Stimulated activated CD8-positive, alpha-beta memory T cell treated with anti-CD3 and anti-CD28 coated beads, Interleukin-15, amount 100 ng/mL, for 4 hours (primary cell): ENCODE measurements at places on chromosomes 5 and 9.
A peak's percentile ranks its signal among the peaks of the same experiment; 100 is the strongest.

- no peak for DNase-seq
These were observed 24.0 kb downstream of the ADAMTS16 start for GRCh38 chr5:5164163-5164562.

- DNase-seq = no peak
These were observed at the start of gene OR1L1 for GRCh38 chr9:122661416-122661815. OR1L1 (plus strand) TSS chr9:122661716; CDS start chr9:122661716, 0 bp downstream.

GRCh38 chr5:122311961-122312590 lies at the start of gene SNCAIP:
SNCAIP (plus strand) TSS chr5:122312237; CDS start chr5:122391135, 78,898 bp downstream.
- no peak for DNase-seq

DNA sequence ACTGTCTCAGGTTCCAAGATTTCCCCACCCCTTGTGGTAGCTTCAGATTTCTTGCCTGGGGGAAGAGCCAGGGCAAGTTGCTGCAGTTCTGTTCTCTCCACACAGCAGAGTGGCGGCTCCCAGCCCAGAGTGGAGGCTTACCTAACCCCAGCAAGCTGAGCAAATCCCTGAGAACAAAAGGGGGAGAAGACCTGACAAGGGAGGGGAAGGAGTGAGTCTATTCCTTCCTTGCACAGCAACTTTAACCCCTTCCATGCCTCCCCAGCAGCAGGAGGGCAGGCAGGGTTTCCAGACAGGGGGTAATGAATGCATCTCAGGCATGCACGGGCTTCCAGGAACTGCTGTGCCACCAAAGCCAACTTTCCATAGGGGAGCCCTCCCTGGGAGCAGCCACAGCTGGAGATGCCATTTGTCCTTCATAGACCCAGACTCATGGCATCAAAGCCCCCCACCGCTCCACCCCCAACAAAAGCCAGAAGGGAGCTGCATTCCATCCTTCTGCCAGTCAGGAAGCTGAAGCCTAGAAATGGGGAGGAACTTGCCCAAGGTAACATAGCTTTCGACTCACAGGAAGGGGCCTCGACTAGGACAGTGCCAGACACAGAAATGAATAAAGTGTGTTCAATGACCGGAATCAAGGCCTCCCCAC lies 28.8 kb upstream of the FAT2 start:
- no peak for DNase-seq

DNA sequence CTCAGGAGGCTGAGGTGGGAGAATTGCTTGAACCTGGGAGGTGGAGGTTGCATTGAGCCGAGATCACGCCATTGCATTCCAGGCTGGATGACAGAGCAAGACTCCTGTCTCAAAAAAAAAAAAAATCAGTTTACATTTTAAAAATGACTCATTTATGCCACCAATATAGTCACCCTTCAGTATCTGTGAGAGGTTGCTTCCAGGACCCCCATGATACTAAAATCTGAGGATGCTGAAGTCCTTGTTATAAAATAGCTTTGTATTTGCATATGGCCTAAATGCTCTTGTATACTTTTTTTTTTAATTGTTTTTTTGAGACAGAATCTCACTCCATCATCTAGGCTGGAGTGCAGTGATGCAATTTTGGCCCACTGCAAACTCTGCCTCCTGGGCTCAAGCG lies 5.8 kb downstream of the OCLN start:
- no peak for DNase-seq

DNA sequence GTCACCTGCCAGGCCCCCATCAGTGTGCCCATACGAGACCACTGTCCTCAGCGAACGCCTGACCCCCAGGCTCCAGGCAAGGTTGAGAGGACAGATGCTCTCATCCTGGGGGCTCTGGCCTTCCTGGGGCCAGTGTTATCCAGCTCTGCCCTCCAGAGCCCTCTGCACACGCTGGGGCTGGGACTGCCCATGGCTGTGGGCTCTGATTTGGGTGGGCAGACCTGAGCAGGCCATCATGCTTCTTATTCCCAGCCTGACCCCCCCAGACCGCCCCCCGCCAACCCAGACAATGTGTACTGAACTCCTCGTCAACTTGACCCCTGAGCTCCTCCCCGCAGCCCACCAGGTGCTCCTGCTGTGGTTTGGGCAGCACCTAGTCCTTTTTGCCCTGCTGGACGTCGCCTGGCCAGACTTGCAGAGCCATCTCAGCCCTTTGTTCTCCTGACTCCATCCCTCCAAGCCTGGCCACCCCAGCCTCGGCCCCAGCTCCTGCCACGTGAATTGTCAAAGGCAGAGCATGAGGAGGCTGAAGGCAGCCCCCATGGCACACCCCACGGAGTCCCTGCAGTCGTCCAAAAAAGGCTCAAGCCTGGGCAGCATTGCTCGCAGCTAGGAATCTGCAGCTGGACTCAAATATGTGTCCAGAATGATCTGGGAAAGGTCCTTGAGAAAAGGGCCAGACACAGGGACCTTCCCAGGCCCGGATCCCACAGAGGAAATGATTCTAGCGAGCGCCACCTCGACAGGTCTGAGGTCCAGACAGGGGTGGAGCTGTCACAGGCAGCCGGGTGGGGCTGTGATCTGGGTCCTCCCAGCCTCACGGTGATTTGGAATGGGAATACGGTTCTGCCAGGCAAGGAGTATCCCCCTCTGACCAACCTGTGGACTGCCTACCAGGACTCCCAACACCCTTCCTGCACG lies 87.0 kb downstream of the ADAMTS2 start:
- DNase-seq = no peak

DNA sequence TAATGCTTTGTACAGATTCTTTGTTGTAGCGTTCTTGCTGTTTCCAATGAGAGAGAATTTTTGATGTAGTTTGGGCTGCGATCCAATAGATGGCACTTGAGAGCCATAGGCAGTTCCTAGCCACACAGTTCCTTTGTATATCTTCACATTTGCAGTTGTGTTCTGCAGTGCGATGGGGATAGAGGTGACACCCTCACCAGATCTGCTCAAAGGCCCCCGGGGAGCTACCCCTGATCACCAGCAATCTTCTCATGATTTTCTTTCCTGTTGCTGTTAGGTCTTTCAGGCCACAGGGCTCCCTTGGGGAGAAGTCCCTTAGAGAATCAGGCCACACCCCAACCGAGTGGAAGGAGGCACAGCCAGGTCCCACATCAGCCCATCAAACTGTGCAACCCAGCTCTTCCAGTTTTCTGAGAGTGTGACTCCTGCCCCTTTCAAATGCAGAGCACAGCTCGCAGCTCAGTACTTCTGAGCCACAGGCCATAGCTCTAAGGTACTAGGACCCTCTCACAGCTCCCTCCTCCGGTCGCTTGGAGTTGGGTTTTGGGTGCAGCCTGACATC lies 353.7 kb downstream of the SLCO4C1 start:
- no peak for DNase-seq

DNA sequence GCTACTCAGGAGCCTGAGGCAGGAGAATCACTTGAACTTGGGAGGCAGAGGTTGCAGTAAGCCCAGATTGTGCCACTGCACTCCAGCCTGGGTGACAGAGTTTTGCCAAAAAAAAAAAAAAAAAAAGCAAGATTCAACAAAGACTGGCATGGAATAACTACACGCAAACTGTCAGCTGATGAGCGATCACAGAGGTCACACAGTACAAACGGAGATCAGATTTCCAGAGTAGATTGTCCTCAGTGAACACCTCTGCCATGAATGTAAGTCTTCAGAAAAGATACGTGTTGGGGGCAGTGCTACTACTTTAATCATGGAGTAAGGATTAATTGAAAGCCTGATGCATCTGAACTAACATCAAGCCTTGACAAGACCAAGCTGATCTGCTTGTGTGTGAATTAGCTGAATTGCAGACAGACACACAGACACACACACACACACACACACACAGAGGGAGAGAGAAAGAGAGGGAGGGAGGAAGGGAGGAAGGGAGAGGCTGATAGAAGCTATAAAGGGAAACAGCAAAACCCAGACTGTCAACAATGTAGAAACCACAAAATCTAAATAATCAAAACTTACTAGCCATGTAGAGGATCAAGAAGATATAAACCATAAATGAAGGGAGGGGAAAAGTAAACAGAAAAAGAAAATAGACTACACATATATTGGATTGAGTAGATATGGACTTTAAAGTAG lies 222.9 kb upstream of the ZNF462 start:
- no peak for DNase-seq

GRCh38 chr5:151021746-151022145 lies 1.4 kb downstream of the GPX3 start:
- no peak for DNase-seq

- no peak for DNase-seq
These were observed 7.0 kb downstream of the MAMDC4 start for GRCh38 chr9:136858844-136859757.

- DNase-seq = peak; percentile 61
These were observed 773 bp downstream of the SQSTM1 start for GRCh38 chr5:179821298-179822058.

- DNase-seq = no peak
These were observed 20.3 kb upstream of the GFPT2 start for GRCh38 chr5:180373454-180373853.

DNA sequence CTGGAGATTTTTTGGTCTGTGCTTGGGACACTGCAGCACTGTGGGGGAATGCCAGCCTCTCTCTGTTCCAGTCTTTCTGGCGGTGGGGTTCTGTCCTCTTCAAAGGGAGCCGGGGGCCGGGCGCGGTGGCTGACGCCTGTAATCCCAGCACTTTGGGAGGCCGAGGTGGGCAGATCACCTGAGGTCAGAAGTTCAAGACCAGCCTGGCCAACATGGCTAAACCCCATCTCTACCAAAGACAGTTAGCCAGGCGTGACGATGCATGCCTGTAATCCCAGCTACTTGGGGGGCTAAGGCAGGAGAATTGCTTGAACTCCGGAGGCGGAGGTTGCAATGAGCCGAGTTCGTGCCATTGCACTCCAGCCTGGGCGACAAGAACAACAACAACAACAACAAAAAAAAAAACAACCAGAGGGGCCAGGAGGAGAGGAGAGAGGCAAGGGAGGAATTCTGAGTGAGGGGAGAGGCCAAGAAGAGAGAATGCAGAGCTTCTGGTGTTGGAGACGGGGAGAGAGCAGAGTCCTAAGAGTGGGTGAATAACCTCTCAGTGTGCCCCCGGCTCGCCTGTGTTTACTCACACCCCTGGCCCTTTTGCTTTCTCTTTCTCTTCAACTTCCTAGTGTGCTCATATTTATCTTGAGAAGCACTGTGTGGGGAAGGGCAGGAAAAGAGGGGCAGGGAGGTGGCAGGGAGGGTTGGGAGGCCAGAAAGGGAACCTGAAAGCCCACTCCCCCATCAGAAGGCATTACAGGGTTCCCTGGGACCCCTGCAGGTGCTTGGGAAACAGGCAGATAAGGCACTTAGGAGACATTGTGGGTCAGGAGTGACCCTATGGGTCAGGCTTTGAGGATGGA lies 3.2 kb upstream of the SET start:
- no peak for DNase-seq

DNA sequence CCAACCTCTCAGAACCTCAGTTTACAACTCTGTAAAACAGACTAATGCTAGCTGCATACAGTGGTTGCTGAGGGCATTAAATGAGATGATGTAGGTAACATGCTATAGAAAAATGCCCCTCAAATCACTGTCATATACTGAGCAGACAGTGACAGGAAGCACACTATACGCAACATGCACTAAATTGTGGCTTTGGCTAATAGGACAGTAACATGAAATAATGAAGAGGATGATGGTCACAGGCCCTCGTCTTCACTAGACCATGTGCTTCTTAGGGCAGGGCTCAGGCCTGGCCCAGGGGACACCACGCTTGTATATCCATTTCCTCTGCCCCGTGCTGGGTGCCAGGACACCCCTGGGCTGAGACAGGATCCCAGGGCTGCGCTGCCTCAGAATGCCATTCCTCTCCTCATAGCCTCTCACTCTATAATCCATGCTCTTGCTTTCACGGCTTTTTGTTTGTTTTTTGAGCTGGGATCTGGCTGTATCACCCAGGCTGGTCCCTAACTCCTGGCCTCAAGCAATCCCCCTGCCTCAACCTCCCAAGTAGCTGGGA lies 18.9 kb downstream of the CSF1R start:
- DNase-seq = no peak

DNA sequence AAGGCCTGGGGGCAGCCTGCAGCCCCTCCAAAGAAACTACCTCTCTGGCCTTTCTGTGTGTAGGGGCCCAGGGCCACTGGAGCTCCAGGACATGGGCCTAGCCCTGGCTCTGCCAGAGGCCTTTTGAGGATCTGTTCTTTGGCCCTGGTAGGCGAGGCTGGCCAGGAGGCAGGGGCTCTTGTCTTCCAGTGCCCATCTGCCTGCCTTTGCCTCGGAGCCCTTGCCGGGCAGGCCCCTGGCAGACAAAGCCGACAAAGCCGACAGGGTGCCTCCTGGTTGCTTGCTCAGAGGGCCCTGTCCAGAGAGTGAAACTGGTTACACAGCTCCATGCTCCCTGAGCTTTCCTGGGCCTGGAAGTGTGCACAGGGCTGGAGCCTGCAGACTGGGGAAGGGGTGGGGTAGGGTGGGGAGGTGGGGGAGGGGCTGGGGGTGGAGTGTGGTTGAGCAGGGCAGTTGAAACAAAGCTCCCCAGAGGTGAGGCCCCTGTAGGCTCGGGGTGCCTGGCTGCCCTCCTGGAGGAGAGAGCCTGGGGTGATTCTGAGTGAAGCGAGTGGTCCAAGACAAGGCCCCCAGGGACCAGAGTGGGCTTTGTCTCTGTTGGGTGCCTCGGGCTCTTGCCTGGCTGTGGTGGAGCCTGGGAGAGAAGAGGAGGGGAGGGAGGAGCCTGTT lies 29.3 kb downstream of the PTPA start:
- no peak for DNase-seq

- DNase-seq = no peak
These were observed 117.8 kb downstream of the ERCC6L2 start for GRCh38 chr9:95993337-95993736.

- DNase-seq = no peak
These were observed 276.8 kb downstream of the MEF2C start for GRCh38 chr5:88606173-88606572.

GRCh38 chr5:154112255-154112654 lies 73.5 kb downstream of the MFAP3 start:
- no peak for DNase-seq

- no peak for DNase-seq
These were observed 18.0 kb upstream of the CTSL start for GRCh38 chr9:87707805-87708506.

GRCh38 chr5:170342153-170342725 lies 44.7 kb upstream of the LCP2 start:
- DNase-seq = no peak

- DNase-seq = no peak
These were observed 151.0 kb downstream of the FER start for GRCh38 chr5:108898707-108899106.

- DNase-seq = no peak
These were observed 517.0 kb upstream of the PAPPA start for GRCh38 chr9:115636596-115636995.

DNA sequence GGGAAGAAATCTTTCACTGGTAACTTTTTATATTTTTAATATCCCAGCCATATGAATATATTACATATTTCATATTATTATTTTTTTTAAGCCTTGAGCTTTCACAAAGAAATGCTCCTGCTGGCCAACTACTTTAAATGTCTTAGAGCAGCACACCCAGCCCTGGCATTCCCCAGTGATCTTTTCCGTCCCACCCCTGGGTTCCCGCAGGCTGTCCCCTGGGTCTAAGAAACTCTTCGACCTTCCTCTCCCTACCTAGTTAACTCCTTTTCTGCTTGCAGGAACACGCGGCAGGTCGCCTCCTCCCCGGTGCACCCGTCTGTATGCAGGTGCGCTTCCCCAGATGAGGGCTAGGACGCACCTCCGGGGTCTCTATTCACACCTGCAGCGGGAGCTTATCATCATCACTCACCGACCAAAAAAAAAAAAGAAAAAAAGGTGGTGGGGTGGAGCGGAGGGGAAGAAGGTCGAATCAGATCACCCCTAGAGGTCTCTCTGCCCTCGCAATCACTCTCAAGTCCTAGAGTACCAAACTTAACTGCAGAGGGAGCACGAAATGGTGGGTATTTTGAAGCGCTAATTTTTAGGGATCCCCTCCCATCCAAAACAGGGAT lies 696 bp downstream of the ZFP62 start:
- no peak for DNase-seq

- DNase-seq = no peak
These were observed 47.0 kb downstream of the TJP2 start for GRCh38 chr9:69221036-69221435.
